Sciatic nerve (tissue), 2 donors: ENCODE measurements at places on chromosomes 11 and 22. TPM values are rescaled to one million over a fixed set of nuclear protein-coding genes. Genes with fewer than 3 reads are reported as not detected.

ARSA gene
- 38.1 TPM for total RNA-seq

- DNase-seq = no peak
Observed at GRCh38 chr11:12435264-12435663, 57.9 kb downstream of the PARVA start.

DNA sequence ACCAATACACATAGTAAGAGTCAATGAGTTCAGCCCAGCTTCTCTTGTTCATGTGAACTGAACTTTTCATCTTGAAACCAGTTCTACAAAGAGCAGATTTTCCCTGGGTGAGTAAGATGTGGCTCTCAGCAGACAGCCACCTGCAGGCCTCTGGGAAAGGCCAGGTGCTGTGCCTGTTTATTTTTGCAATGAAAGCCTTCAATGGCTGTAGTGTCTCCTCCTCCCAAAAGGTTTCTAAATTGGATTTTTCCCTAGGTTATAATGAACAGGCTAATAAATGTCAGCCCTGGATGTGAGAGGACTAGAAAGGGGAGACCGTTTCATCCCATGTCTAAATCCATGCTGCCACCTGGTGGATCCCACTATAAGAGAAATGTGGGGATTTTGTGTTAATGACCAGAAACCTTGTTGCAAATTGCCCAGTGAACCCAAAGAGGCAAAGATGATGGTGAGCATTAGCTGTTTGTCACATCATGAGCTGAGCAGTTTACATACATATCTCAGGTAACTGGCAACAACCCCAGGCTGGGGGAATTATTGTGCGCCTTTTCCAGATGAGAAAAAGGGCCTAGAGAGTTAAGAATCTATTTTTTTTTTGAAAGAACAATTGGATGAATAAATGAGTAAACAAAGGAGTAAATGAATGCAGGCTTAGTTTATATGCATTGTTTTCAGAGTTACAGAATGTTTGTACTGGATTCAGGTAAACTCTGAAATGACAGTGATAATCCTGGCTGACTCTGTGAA, 12.7 kb downstream of the C11orf91 start:
- no peak for DNase-seq

GRCh38 chr11:6931146-6931713, 5.0 kb downstream of the ZNF215 start:
- DNase-seq = no peak

DNA sequence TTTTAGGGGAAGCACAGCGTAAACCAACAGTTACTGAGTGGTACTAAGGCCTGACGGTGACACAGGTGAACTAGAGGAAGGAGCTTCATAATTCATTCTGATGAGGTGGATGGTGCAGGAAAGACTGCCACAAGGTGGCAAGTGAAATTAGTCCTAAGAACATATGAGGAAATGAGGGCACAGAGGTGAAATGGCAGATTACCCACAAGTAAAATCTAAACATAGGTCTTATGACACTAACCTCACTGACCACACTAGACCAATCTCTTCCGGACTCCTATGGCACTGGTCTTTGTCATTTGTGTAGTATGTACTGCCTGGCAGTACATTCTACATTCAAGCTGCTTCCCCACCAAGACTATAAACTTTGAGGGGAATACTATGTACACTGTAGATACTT, 20.2 kb downstream of the GAB2 start:
- no peak for DNase-seq

GRCh38 chr11:96708219-96708878, 318.5 kb downstream of the JRKL start:
- DNase-seq = no peak
